ENCODE measurements at places on chromosomes 2 and 18.
A peak's percentile ranks its signal among the peaks of the same experiment; 100 is the strongest.

DNA sequence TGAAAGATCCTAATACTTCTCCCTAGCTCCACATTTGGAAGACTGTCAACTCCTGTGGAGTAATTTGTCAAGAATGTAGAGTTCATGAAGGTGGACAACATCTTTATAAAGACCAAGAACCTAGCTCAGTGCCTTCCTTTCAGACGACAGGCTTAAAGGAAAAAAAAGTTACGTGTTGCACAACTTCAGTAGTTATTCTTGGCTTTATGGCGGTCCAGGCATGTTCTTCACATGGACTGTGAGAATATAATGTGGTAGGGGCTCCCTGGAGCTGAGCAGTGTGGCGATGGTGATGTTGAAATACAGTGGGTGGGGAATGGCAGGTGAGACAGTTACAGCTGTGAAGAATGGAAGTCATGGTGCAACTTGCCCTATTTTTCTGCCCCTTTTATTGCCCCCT is 3.9 kb downstream of the TAF1B start:
- DNase-seq, result no peak

GRCh38 chr2:17878281-17879136 is at the start of gene KCNS3:
KCNS3 (plus strand) TSS chr2:17878667; CDS start chr2:17931009, 52,342 bp downstream.
- peak; percentile 15 for DNase-seq

DNA sequence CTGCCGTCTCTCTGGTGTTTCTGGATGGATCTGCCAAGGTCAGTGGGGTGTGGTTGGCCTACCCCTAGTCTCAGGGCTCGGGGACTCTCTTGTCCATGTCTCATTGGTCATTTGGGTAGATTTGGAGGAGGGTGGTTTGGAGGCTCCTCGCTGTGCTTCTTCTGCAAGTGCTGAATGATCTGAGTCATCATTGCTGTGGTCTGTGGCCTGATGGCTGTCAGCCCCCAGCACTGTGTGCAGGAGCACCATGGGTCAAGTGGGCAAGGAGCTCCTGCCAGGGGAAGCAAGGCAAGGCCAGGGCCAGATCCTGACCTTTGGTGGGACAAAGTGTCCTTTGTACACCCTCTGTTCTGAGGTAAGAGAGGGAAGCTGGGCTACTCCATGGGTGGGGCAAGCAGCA is 221.8 kb downstream of the FHOD3 start:
- no peak for DNase-seq

- no peak for DNase-seq
Observed at GRCh38 chr2:170076189-170076588, 101.8 kb upstream of the MYO3B start.

GRCh38 chr18:3623769-3624545 is 174.0 kb downstream of the TGIF1 start:
- DNase-seq, result no peak

GRCh38 chr18:23994361-23994902 is 20.1 kb upstream of the TTC39C start:
- peak; percentile 92 for DNase-seq

- DNase-seq, result peak; percentile 20
Observed at GRCh38 chr2:3349211-3349693, 28.4 kb downstream of the EIPR1 start.

GRCh38 chr2:25279091-25279651 is 62.6 kb downstream of the DNMT3A start:
- no peak for DNase-seq

- DNase-seq, result no peak
Observed at GRCh38 chr2:8501061-8501720, 180.7 kb upstream of the ID2 start.

GRCh38 chr2:15278296-15278695 is 282.8 kb downstream of the NBAS start:
- no peak for DNase-seq

GRCh38 chr2:212484563-212485080 is 54.0 kb downstream of the ERBB4 start:
- no peak for DNase-seq

DNA sequence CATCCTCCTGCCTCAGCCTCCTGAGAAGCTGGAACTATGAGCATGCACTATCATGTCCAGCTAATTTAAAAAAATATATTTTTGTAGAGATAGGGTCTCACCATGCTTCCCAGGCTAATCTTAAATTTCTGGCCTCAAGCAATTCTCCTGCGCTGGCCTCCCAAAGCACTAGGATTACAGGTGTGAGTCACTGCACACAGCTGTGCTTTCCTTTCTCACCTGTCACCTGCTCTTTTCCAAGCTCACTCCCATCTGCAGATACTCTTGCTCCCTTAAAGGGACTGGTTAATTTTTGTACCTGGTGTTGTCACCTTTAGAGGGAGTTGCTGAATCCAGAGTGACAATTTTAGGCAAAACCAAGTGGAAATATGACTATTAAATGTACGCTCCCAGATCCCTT is 178.2 kb downstream of the LOXHD1 start:
- DNase-seq, result peak; percentile 17

DNA sequence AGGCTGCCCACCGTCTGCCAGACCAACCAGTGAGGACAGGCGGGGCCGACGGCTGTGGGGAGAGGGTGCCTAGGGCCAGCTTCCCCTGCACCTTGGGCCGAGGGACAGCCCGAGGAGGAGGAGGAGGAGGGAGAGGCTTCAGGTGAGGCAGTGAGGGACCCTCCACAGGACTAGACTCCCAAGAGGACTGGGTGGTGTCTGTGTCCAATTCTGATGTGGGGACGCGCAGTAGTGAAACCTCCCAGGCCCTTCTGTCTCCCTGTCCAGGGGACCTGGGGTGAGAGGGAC is 19.8 kb upstream of the ASB1 start:
- no peak for DNase-seq

DNA sequence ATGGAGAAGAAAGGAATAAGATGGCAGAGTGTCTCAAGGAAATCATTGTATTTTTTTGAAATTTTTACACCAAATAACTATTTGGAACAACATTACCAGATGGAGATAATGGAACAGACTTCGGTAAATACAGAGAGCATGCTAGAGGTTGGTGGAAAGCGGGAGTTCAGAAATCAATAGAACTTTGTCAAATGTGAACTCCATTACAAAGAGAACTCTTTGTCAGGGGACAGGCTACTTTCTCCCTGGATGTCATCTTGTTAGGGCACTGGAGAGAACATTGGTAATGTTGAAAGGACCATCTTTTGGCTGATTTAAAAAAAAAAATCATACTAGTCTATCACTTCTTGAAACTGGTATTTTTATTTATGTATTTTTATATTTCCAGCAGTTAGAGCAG is 30.8 kb downstream of the DCC start:
- DNase-seq, result no peak

DNA sequence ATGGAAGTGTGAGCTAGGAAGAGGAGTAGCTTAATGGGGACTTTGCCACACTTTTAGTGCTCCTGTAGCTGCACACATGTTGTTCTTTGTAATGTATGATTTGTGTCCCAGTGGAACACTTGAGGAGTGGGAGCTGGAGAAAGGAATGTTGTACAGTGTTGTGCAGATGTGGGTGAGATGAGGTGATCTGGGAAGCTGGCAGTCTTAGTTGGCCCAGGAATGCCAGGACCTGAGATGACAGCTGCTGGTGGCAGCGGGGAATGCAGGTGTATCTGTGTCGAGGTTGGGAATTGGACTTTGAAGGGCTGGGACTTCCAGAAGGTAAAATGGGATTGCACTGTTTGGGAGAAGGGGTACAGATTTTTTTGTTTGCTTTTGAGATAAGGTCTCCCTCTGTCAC is 23.6 kb downstream of the NEDD4L start:
- no peak for DNase-seq

- DNase-seq, result no peak
Observed at GRCh38 chr2:162477011-162477410, 133.1 kb downstream of the GCA start.

- no peak for DNase-seq
Observed at GRCh38 chr2:171688129-171688465, 828 bp downstream of the DYNC1I2 start.

DNA sequence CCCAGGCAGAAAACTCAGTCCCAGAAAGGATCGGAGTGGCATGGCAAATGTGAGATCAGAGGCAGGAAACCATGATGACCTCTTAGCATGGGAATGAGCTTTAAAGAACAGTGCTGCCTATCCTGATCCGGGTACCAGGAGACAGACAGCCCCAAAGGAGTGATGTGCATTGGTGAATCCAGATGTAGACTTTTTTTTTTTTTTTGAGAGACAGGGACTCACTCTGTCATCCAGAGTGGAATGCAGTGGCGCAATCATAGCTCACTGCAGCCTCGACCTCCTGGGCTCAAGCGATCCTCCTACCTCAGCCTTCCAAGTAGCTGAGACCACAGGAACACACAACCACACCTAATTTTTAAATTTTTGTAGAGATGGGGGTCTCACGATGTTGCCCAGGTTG is 122.7 kb downstream of the VAPA start:
- DNase-seq, result no peak

GRCh38 chr2:102434655-102435381 is 11.9 kb downstream of the IL18RAP start:
- DNase-seq, result no peak

DNA sequence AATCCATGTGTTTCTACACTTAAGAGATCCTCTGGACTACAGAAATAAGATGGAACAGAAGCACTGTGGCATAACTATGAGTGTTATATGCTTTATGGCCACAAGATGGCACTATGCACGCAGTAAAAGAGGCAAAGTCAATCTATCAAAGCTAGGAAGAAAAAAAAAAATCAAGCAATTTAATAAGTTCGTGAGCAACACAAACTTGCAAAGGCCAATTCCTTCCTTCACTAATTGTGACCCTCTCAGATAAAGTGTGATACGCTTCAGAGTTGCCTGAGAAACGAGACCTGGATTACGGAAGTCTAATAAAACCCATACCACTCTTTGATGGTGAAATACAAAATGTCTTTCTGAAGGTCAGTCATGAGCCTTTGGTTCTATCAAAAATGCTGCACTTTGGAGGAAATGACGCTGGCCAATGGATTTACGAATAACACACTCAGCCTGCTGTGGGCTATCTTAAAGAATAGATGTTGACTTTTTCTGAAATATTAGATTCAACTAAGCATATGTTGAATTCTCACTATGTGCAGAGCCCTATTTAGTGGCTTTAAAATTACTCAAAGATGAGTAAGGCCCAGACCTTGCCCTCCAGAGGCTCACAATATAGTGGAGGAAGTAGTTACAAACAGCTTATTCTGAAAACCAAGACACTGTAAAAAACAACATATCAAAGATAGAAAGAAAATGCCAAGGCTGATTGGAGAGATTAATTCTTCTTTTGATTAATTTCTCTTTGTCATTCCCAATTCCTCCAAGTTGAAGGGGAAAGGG is 35.5 kb upstream of the TTR start:
- no peak for DNase-seq

DNA sequence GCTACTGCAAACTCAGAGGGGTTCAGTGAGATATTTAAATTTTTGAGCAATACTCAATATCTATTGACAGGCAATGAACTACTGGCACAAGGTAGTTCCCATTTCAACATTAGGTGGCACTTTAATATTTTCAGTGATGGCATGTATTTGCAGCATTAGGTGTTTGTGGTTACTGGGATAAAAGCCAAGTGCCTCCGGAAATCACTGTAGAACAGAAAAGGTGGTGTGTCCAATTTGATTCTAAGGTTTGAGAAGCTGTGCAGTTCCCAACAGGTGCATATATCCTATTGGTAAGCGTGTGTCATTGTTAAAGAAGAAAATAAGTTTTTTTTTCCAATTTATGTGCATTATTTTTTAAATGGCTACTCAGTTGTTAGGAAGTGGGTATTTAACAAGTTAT is 41.3 kb downstream of the NABP1 start:
- DNase-seq, result no peak

GRCh38 chr2:1802469-1803216 is 58.3 kb upstream of the PXDN start:
- peak; percentile 31 for DNase-seq

DNA sequence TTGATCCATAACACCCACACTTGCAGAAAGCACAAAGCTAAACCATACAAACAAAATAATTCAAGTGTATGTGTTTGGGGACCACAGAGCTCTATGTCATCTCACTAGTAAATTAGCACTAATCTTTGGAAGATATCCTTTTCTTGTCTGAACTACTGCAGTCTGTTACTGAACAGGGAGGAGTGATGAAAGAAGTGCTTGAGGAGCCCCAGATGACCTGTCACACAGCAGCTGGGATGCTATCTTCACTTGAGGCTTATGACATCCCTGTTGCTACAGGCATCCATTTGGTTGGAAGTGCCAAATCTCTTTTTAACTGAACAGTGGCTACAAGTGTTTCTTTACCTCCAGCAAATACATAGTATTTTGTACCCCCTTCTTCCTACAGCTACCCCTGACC is 386.3 kb upstream of the CHAC2 start:
- DNase-seq, result no peak

DNA sequence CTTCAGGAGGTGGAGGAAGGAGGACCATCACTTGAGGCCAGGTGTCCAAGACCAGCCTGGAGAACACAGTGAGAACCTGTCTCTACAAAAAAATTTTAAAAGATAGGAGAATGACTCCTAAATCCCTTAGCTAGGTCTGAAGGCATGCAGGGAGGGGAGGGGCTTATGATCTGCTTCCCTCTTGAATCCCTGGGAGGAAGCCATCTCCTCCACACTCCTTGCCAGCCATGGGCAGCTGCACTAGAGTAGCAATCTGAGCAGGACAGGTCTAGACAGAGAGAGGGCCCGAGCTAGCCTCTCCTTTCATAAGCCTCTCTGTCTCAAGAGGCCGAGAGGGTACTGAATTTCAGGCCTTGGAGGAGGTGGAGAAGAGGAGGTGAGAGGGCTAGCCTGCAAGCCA is 42.5 kb downstream of the DAPL1 start:
- peak; percentile 77 for DNase-seq

DNA sequence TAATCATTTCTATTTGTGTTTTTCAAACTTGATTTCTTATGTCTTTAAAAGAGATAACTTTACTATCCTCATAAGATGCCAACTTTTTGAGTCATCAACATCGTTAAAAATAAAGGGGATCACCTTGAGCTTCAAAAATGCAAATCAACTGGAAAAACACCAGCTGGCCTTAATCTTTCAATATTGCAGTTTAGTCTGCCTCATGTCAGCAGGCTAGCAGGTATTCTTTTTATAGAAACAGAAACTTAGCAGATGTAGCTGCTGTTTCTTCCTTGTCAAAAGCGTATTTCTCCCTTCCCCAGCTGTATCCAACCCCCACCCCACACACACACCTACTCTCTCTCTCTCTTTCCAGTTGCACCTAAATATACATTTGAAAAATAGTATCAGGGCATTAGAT is 154.1 kb upstream of the ZNF804A start:
- DNase-seq, result no peak

DNA sequence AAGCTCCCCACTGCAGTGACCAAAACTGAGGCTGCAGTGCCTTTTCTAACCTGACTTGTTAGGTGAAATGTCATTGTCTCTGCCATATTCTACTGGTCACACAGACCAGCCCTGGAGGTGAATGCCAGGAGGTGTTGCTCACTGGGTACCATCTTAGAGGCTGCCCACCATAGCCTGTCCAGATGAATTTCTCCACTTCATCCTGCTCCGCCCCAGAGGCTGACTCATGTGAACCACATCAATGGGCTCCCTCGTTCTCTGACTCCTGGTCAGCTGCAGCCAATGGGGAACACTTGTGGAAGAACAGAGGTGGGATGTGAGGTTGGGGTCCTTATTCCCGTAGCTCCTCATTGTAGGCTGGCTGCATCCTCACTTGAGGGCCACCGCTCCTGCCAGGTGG is 3.4 kb upstream of the NARS1 start:
- no peak for DNase-seq

- no peak for DNase-seq
Observed at GRCh38 chr2:129062146-129062912, 743.7 kb upstream of the HS6ST1 start.

Measured in NCI-H2029 (cell line).